Chondrocyte (in vitro differentiated cells): ENCODE measurements at places on chromosomes 16 and 17. TPM values are rescaled to one million over a fixed set of nuclear protein-coding genes. Genes with fewer than 3 reads are reported as not detected.

DNA sequence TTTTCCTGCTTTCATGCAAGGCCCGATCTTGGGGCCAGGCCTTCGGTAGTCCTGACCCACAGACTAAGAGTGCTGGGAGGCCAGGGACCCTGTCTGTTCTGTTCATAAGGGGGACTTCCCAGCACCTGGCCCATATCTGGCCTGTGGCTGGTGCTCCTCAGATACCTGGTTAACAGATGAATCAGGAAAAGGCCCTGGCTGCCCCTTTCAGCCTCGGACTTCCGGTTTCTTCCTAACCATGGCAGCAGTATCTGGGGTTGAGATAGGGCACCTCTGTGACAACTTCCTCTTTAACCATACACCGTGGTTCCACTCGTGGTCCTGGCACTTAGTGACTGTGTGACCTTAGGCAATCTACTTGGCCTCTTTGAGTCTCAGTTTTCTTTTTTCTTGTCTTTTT lies 18.4 kb downstream of the PLCG2 start:
- no peak for DNase-seq

GRCh38 chr17:20852990-20853370 lies 189.8 kb downstream of the USP22 start:
- no peak for DNase-seq

DNA sequence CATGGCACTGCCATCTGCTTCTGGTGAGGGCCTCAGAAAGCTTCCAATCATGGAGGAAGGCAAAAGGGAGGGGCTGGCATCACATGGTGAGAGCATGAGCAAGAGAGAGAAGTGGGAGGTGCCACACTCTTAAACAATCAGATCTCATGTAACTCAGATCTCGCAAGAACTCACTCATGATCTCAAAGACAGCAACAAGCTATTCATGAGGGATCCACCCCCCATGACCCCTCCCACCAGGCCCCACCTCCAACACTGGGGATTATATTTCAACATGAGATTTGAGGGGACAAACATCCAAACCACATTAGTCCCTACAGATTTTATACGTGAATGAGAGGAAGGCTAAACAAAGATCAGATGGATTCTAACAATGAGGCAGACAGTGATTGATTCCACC lies 8.9 kb upstream of the TMEM132E start:
- no peak for DNase-seq

DNA sequence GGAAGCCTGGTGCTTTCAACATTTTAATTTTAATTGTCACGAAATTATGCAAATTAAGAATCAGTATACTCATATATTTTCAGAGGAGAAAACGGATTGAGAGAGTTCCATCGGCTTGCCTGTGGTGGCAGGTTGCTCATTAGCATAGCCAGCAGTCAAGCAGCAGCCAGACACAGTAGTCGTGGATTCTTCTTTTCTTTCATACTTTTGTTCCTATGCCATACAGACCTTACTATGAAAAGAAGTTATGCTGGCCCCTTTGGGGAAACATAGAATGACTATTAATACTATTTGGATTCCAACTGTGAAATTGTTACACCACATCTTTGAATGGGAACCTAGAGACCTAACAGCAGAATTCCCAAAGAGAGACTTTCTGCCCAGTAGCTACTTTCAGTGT lies 617.7 kb upstream of the CA10 start:
- DNase-seq, result no peak

- DNase-seq, result no peak
Measured at GRCh38 chr16:54934481-54935265, 4.0 kb downstream of the IRX5 start.

GRCh38 chr17:40431231-40431602 lies 12.0 kb upstream of the IGFBP4 start:
- peak; percentile 36 for DNase-seq

DNA sequence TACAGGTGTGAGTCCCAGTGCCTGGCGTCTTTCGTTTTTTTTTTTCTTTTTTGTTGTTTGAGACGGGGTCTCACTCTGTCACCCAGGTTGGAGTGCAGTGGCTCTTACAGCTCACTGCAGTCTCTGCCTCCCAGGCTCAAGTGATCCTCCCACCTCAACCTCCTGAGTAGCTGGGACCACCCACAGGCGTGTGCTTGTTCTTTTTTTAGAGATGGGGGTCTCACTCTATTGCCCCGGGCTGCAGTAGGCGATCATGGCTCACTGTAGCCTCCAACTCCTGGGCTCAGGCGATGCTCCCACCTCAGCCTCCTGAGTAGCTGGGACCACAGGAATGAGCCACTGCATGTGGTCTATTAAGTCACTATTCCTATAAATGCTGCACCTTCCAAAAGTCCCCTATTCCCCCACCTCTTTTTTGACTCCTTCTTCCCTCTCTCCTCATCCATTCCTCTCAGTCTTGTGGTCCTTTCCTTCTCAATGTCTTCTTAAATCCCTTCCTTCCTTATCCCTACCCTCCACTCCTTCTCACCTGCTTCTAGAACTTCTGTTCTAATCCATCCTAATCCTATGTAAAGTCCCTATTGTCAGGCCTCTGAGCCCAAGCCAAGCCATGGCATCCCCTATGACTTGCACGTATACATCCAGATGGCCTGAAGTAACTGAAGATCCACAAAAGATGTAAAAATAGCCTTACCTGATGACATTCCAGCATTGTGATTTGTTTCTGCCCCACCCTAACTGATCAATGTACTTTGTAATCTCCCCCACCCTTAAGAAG lies 9.2 kb downstream of the GGA3 start:
- no peak for DNase-seq

- DNase-seq, result no peak
Measured at GRCh38 chr17:75342996-75343395, 53.8 kb upstream of the SLC25A19 start.

DNA sequence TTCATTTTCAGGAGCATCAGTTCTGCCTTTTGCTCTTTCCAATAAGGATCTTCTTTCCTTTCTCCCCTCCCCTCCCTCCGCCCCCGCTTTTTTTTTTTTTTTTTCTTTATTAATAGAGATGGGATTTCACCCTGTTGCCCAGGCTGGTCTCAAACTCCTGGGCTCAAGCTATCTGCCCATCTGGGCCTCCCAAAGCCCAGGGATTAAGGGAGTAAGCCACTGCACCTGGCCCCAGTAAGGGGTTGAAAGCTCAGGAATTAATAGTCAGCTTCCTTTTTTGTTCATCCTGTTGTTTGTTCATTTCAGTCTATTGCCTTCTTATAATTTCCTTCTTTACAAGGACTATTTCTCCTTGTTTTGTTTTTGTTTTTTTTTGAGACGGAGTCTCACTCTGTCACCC lies 7.9 kb upstream of the C17orf58 start:
- DNase-seq, result no peak

DNA sequence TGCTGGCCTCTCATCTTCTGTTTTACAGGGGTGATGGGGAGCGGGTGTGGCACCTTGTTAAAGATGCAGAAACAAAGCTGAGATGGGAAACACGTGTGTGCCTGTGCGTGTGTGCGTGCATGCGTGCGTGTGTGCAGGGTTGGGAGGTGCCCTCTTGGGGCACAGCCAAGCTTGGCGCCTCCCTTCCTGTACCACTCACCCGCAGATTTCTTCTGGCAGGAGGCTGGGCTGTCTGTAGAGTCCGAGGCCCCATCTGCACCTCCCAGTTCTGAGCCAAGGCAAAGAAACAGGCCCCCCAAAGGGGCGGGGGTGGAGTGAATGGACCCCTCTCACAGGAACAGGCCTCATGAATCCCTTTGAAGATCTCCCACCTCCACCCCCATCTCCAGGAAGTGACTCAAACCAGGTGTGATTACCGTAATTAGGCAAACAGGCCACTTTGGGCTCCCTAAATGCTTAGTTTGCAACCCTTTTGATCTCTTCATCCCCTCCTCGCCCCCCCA lies 20.9 kb downstream of the TNS4 start:
- no peak for DNase-seq

- DNase-seq, result no peak
Measured at GRCh38 chr17:17823433-17824118, 13.2 kb downstream of the SREBF1 start.

DNA sequence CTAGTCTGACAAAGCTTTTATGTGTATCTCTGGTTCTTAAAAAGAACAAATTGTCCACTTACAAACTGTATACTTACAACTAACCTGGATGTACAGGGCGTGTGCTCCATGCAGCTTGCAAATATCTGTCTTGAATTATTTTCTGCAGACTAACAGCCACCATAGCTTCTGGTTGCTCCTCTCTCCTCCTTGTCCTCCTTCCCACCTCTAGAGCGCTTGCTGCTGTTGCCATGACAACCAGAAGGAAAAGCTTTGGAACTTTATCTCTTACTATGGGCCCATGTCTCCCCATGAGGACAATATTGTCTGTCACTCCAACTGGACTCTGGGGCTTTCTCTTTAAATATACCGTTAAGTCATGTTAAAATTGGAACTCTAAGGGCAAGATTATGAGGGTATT lies 71.5 kb upstream of the DHX40 start:
- no peak for DNase-seq

DNA sequence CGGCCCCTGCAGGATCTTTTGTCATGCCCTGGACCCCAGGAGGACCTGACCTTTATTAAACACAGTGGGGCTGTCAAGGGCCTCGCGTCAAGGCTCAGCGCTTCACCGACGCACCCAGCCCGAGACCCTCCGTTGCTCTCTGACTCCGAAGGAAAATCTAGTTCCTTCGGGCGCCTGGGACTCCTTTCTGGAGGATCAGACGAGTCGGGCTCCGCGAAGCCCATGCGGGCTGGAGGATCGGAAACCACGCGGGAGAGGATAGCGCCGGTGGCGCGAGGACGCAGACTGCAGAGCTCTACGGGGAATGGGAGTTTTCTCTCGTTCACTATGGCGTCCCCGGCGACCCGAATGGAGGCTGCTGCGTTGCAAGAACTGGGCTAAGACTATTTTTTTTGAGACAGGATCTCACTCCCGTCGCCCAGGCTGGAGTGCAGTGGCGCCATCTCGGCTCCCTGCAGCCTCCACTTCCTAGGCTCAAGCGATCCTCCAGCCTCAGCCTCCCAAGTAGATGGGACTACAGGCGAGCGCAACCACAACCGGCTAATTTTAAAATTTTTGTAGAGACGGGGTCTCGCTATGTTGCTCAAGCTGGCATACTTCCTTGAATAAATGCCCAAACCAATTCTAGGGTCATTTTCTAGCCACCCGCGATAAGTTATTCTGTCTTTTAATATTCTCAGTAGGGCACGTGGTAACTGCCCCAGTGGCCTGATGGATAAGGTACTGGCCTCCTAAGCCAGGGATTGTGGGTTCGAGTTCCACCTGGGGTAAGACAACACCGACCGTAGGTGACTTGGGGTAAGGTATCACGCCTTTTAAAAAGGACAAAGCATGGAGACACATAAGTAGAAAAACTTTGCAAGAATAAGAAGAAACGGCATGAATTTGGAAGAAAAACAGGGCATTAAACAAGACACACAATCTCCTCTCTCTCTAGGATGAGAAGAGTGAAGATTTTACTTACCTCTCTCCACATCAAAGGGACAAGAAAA lies 5.5 kb downstream of the OR1F1 start:
- no peak for DNase-seq

- DNase-seq, result peak; percentile 63
Measured at GRCh38 chr17:17091276-17091675, 49.0 kb downstream of the MPRIP start.

GRCh38 chr16:29141586-29142324 lies 156.9 kb downstream of the LAT start:
- peak; percentile 37 for DNase-seq

GRCh38 chr17:43018932-43019331 lies 3.3 kb downstream of the VAT1 start:
- no peak for DNase-seq

GRCh38 chr17:67374329-67375053 lies 2.6 kb upstream of the PITPNC1 start:
- no peak for DNase-seq

DNA sequence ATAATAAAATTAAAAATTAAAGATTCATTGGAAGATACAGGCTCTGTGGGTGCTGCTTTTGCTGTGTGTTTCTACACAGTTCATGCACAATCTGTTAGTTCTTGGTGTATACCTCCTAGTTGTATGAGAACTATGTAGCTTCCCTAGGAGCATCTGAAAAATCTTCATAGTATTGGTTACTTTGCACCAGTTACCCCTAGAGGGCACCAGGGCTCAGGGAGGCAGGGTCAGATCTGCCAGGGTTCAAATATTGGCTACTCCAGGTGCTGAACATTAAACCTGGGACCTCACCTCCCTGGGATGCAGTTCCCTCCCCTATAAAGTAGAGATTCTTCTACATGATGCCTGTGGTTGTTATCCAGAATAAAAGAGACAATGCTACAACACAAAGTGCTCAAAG lies 583.0 kb upstream of the CDH11 start:
- no peak for DNase-seq

DNA sequence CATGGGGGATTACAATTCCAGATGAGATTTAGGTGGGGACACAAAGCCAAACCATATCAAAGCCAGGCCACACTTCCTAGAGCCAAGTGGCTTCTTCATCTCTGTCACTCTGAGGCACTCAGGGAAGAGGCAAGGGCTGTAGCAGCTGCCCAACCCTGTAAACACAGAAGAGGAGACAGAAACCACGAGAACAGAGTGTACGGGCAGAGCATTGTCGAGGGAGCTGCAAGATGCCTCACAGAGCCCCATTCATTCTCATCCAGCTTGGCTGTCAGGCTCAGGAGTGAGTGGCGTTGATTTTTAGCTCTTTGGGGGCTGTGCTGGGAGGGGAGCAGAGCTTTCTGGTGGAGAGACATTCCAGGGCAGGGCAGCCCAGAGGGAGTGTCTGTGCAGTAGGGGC lies 117.2 kb upstream of the SALL1 start:
- DNase-seq, result no peak

GRCh38 chr16:106623-107324 lies 28.7 kb downstream of the MPG start:
- DNase-seq, result no peak

DNA sequence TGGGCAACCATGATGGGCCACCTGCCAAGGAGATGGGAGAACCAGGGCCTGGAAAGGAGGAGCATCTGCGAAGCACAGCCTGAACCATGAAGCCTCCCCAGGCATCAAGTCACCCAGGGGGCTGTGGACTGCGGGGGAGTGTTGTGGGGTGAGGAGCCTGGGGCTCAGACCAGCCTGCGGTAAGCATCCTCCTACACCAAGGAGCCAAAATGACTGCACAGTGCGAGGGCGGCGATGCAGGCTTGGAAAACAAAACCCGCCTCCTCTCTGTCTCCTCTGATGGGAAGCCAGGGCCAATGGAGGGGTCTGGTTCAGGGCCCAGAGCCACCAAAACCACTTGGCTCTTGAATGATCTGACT lies 18.1 kb upstream of the MAF start:
- DNase-seq, result no peak

Gene FBXO31
- 30.3 to 37.2 TPM (median 30.6 TPM) in 3 replicates for total RNA-seq

Gene TERF2IP
- total RNA-seq, result 60.3 to 62.8 TPM (median 61.2 TPM) in 3 replicates

Gene EIF1
- 572 to 1,015 TPM (median 990 TPM) in 3 replicates for total RNA-seq

Gene EVI2A
- total RNA-seq, result 0.22 TPM in 1 of 3 replicates, not detected in the others

Gene NAGS
- 0.40 to 0.51 TPM (median 0.41 TPM) in 3 replicates for total RNA-seq

Gene MILR1
- total RNA-seq, result not detected in 3 replicates

Gene ATP2A1
- total RNA-seq, result 0.31 to 1.8 TPM (median 0.42 TPM) in 3 replicates

Gene TRPV2
- total RNA-seq, result 1.6 to 47.6 TPM (median 43.5 TPM) in 3 replicates

Gene CCL5
- not detected in 3 replicates for total RNA-seq

Gene TP53TG3B
- not detected in 3 replicates for total RNA-seq
